CD4-positive, alpha-beta T cell treated with Interleukin-17A for 1 hour (primary cell): ENCODE measurements at places on chromosomes 5 and 9.

DNA sequence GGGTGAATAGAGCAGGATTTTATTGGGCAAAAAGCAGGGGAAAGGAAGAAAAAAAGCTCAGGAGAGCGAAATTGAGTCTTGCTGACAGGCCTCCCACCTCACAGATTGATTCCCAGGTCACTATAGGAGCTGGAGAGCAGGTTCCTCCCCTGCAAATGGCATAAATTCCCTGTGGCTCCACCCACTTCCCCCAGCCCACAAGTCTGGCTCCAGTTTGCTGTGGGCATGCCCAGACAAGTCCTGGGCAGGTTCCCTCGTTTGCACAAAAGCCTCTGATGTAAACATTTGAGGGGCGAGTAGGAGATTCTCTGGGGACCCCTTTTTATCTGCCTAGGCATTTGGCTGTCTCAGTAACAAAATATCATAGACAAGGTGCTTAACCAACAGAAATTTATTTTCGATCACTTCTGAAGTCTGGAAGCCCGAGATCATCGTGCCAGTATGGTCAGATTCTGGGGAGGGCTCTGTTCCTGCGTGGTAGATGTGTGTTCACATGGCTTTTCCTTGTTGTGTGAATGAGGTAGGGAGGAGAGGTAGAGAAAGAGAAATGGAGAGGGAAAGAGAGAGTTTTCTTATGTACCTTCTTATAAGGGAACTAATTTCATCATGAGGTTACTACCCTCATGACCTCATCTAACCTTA is 614.5 kb downstream of the MAT2B start:
- DNase-seq: no peak

DNA sequence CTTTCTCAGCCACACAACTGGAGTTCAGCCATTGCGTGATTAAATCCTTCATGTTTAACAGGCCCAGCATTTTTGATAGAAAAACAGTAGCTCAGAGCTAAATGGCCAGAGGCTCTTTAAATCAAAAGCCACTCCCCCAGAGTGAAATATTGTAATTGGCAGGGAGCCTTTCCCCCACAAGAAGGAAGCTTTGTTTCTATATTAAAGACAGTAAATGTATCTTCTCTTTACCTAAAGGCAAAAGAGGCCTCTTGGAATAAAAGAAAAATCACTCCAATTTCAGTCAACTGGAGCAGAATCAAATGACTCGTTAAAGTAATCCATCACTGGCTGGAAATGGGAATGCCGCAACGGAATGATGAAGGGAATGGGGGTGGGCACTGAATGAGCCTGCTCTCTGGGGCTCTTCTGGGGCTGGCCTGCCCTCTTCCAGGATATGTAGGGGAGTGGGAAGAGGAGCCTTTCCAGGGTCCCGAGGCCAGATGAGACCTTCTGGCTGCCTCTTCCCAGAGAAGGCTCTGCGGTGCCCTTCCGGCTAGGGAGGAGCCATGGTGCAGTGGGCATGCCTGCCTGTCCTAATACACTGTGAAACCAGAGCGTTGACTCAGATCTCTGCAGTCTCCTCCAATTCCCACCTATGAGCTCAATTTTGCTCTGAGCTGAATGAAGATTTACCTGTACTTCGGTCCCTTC is 45.2 kb downstream of the ANKDD1B start:
- DNase-seq: no peak

DNA sequence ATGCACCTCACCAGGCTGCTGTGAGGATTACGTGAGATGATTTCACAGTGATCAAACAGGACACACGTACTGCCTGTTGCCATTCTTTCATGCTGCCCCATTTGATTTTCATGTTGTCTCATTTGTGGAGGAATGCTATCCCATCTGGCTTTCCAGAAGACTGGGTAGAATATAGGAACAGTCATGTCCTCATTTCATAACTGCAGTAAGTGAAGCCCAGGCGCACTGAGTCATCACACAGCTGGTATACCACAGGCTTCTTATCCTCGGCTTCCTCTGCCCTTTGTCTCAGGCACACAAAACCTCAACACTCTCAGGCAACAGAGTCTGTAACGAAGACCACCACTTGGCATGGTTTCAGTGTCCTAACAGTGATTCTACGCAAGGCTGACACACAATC is 62.3 kb downstream of the LHFPL2 start:
- no peak for DNase-seq

DNA sequence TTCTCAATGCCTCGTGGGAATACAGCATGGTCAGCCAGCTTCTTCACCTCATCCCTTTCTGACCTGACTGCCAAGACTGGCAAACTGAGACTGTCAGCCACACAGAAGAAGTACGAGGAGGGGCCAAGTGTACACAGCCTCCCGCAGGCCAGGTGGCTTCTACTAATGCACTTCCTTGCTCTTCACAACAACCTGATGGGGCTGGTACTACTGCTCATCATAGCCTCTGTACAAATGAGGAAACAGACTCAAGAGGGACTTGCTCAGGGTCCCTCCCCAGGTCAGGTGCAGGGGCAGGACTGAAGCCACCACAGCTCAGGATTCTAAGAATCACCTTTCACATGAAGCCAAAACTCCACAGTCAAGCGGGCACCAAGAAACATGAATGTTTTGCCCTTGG is 21.3 kb downstream of the NIPAL4 start:
- DNase-seq: no peak

- DNase-seq: no peak
Observed at GRCh38 chr9:133496861-133497842, 18.3 kb upstream of the SLC2A6 start.

- DNase-seq: no peak
Observed at GRCh38 chr5:171849585-171850323, 64.1 kb downstream of the SMIM23 start.

GRCh38 chr5:56649569-56649968 is 165.8 kb upstream of the MAP3K1 start:
- DNase-seq: no peak

GRCh38 chr5:88659529-88660263 is 223.3 kb downstream of the MEF2C start:
- DNase-seq: no peak

GRCh38 chr5:61215996-61216395 is 53.7 kb upstream of the SMIM15 start:
- DNase-seq: no peak

GRCh38 chr9:37187713-37188439 is 67.5 kb downstream of the ZCCHC7 start:
- peak; percentile 24 for DNase-seq

- DNase-seq: peak; percentile 26
Observed at GRCh38 chr9:124217836-124218437, 39.8 kb upstream of the NEK6 start.

DNA sequence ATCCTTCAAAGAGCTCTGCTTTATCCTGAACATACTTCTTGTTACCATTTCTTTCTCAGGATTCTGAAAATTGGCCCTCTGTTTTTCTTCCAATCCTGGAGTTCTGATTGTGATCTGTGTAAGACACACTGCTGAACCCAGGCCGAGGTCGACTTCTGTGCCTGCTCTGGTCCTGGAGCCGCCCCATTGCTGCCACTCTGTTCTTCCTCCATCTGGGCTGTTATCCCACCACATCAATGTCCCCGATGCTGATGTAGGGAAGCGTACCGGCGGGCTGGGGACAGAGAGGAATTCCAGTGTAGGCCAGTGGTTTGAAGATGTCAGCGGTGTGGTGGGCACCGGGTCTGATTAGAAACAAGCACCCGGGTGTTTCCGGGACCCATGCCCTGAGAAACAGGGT is 102.5 kb downstream of the LIFR start:
- DNase-seq: no peak

DNA sequence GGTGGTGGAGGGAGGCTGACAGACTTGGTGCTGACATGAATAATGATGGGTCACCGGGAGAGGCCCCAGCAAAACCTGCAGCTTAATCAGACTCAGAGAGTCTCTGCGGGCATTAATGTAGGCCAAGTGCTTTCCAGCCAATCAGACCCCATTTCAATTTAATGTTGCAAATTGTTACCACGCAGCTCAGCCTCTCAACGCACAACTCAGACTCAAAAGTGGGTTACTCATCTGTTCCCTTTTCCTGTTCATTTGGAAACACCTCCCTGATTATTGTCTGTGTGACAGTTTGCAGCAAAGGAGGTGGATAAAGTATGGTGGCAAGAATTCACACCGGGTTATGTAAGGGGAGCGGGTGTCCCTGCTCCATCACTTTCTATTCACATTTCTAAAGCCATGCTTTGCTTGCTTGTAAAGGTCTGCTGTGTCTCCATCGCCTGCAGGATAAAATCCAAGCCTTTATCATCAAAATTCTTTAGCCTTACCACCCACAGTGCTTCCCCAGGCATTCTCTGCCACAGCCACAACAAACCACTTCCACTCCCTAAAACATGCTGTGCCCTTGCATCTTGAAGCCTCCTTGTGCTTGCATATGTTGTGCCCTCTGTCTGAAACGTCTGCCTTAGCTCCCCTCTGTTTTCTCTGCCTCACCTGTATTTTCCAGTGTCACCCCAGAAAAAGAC is 156.5 kb downstream of the ASTN2 start:
- no peak for DNase-seq

DNA sequence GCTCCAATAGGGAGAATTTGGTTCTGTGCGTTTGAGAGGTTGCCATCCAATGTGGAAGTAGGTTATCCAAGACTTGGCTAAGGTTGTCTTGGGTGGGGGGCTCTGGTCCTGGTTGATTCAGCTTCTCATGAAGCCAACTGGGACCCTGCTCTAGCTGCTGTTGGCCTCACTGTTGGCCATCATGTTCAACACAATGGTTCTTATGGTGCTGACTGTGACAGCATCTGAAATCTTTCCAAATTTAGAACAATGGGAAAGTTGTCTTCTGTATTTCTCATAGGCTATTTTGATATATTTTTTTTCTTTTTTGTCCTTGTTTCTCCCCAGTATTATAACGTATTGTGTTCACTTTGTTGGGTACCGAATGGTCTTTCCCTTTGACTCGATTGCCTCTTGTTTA is 71.9 kb downstream of the GDNF start:
- no peak for DNase-seq

DNA sequence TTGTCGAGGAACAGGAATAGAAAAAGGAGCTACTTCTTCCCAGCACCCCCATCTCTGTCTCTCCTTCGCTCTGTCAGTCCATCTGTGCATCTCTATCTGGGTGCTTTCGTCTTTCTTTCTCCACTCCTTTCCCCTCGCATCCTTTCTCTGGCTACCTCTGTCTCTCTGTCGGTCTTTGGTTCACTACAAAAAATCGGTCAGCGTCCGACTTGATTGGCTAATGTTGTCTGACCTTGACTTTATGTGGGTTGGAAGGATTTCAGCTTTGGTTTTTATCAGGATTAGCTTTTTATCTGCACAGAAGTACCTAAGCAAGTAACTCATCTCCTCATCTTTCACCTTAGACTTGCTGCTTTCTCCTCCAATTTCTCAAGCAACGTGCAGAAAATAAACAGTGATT is 575.2 kb upstream of the ZNF462 start:
- DNase-seq: no peak

GRCh38 chr9:131320031-131320685 is 30.6 kb downstream of the PLPP7 start:
- DNase-seq: no peak

DNA sequence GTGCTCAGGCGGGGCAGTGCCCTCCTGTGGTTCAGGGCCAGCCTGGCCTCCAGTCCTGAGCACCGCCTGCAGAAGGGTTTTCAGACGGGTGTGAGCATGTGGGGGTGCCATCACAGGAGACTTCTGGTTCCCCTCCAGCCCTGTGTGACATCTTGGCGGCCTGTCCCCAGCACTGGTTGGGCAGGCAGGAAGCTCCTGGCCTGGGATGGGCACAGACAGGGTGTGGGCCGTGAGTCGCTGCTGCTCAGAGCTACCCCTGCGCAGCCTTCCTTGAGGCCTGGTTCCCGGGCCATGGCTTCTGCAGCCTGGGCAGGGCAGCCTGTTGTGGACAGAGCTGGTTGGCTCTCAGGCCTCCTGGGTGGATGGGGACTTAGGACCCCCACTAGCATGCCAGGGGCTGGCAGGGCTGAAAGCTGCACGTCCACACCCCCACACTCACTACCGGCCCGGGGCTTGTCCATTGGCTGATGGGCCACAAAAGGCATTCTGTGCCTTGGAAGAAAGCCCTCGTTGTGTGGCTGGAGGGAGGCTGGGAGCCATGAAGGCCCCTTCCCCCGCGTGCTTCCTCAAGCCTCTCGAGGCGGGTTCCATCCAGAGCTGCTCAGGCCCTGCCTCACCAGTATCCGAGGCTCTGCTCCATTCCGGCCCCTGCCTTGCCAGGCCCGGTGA is 58.7 kb downstream of the RXRA start:
- no peak for DNase-seq

DNA sequence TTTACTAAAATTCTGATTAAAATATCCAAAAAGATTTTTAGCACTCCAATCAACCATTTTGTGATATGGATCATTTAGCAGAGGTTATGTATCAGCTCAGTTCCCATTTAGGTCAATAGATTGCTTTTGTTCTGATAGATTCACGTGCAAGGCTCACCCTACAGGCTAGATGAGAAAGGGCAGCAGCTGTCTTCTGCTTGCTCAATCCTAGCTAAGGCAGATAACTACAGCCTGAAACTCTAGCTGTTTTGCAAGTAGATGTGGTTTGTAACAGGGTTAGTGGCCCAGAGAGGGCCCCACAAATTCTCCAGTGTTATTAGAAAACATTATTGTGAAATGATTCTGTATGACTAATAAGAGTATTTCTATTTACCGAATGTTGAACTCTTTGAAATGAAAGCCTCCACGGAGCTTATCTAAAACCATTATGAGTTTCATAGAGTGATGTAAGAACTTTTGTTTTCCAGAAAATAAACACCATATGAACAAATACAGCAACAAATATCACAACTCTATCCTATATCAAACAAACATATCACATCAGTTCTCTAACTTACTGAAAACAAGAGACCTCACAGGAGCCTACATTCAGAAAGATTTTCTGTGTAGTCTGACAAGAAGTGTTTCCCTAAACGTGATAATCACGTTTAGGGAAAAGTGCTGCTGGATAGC is 841.9 kb upstream of the ACO1 start:
- DNase-seq: peak; percentile 46

GRCh38 chr5:55917402-55918086 is 66.4 kb downstream of the IL31RA start:
- no peak for DNase-seq

DNA sequence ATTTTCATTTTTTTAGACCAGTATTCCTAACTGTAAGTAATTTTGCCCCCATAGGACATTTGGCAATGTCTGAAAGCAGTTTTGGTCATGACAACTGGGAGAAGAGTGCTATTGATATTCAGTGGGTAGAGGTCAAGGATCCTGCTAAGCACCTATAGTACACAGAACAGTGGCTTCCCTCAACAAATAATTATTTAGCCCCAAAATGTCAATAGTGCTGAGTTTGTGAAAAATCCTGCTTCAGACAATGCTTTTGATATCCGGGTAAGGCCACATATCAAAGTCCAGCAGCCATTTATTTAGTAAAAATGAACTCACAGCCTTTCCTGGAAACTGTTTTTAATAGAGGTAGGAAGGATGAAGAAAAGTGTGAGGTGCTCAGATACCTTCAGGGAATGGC is 8.1 kb upstream of the TARS1 start:
- DNase-seq: no peak

- no peak for DNase-seq
Observed at GRCh38 chr9:13387734-13388067, 108.2 kb upstream of the MPDZ start.
